Caki2 (cell line): ENCODE measurements at places on chromosomes 7 and 10.

- DNase-seq = no peak
Measured at GRCh38 chr10:104711302-104711721, 70.2 kb downstream of the SORCS3 start.

GRCh38 chr10:130900441-130901160 is 410.9 kb downstream of the TCERG1L start:
- DNase-seq = no peak

- no peak for DNase-seq
Measured at GRCh38 chr7:28332046-28332445, 80.3 kb upstream of the CREB5 start.

DNA sequence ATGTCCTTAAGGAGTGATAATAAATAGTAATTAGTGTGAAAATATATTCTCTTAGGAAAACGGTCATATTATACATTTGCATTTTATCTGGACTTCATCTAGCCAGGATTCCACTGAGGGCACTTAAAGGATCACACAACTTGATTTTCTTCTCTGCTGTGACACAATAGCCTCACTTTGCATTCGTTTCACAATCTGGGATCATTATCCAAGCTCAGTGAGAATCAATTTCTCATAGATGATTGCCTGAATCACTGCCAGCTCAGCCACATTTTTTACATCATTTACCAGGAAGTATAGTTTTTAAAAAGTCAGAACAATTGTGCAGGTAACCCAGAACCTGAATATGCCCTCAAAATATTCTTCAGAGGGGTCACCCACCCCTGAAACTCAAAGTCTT is 68.9 kb downstream of the PTPRZ1 start:
- DNase-seq = no peak

DNA sequence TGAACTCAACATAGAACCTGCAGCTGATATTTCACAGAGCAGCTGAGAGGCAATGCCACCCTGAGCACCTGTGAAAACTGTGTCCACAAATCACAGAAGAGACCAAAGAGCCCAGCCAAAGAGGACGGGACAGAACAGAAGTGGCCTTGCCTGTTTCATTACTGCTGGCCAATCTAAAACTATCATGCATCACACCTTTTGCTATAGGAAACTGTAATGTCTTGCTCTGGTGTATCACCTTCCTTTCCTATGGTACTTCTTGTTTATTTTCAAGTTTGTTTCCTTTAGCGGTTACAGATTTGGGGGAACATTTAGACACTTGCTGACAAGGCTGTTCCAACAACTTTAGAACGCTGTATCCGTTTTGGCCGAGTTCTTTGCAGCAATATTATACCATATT is 80.3 kb downstream of the PIP4K2A start:
- DNase-seq = no peak

GRCh38 chr10:59240582-59241183 is 64.2 kb downstream of the PHYHIPL start:
- peak; percentile 28 for DNase-seq

GRCh38 chr10:3399756-3400155 is 227.2 kb upstream of the PITRM1 start:
- no peak for DNase-seq

DNA sequence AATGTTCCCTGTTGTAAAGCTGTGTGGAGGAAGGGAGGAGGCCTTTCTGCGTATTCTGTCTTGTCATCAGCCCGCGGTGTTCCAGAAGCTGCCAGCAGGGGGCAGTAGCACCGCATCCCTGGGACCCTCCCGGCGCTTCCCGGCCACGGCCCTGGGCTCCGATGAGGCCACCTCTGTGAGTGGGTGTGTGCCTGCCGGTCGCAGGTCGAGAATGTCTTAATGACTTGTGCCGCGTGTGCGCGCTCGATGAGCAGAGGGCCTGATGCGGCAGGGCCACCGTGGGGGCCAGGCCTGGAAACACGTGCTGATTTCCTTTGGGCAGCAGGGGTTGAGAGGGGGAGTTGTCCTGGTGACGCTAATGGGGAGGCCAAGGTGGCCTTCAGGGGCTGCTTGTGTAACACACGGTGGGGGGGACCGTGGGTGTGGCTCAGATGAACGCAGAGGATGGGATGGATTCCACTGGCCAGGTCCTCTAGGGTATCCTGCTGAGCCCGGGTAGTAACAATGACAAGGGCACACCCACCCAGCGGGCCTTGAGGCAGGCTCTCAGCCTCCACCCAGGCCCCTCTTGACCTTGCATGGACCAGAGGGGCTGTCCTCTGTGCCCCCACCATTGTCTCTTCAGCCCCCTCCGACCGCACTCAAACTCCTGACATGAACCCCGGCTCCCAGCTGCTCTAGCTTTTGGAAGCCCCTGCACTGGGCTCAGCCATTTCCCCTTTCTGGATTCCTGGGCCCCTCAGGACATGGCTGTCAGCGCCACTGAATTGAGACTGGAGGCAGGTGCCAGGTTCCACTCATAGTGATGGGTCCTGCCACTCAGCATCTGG is 135.9 kb upstream of the PODXL start:
- peak; percentile 35 for DNase-seq

DNA sequence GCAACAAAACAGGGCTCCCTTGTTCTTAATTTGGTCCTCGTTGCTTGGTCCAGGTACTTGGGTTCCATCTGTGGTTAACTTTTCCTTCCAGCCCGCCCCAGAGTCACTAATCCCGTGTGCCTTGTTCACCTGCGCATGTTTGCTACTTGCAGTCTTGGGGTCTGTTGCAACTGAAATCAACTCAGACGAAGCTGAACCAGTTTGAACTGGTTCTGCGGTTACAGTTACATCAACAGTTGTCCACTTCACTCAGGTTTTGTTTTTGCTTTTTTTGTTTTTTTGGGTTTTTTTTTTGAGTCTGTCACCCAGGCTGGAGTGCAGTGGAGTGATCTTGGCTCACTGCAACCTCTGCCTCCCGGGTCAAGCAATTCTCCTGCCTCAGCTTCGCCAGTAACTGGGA is 34.7 kb downstream of the TRRAP start:
- DNase-seq = no peak

- no peak for DNase-seq
Measured at GRCh38 chr7:94115316-94115715, 111.2 kb upstream of the BET1 start.

DNA sequence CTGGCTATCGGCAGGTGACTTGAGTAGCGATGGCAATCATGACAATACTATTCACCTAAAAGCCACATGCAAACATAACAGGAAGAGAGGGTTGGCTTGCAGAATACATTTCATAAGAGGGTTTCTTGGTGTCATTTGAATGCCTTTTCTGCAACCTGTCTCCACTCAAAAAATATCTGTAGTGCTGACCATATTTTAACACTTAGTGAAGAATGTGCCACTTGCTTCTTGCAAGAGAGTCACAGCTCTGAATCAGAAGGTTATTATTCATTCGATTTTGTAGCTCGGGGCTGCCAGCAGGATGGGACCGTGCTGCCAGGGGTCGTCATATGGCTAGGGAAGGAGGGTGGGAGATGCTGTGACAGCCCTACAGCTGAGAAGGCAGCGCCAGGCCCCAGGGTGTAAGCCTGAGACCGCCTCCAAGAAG is 152.0 kb upstream of the PITRM1 start:
- no peak for DNase-seq

GRCh38 chr7:17489961-17490360 is 191.5 kb downstream of the AHR start:
- no peak for DNase-seq

DNA sequence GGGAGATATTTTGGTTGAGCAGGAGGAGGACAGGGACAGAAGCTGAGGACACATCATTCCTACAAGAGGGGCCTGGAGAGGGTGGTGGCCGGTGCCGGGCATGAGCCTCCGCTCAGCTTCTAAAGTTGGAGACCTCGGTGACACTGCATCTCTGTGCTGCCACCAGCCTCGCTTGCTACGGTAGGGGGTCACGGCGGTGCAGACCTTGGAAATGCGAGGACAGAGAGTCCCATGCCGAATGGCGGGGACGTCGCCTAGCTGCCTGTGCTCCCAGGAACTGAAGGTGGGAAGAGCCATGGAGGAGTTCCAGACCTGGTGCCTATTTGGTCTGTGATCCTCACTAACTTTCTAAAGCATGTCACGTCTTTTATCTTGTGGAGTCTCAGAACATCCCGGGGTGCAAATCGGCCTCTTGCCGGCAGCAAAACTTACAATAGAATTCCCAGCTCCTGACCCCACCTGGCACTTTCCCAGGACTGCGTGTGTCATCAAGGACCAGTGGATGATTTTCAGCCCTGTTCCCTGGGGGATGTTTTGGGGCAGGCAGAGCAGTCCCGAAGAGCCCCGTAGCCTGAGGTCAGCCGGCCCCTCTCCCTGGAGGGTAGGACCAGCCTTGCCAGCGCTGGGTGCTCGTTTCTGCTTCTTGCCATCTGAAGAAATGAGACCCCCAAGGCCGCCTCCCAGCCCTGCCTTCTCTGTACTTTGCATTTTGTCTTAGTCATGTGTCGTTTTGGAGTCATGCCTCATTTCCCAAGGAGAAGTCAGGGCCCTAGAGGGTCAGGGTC is 205.8 kb upstream of the SHH start:
- DNase-seq = no peak

DNA sequence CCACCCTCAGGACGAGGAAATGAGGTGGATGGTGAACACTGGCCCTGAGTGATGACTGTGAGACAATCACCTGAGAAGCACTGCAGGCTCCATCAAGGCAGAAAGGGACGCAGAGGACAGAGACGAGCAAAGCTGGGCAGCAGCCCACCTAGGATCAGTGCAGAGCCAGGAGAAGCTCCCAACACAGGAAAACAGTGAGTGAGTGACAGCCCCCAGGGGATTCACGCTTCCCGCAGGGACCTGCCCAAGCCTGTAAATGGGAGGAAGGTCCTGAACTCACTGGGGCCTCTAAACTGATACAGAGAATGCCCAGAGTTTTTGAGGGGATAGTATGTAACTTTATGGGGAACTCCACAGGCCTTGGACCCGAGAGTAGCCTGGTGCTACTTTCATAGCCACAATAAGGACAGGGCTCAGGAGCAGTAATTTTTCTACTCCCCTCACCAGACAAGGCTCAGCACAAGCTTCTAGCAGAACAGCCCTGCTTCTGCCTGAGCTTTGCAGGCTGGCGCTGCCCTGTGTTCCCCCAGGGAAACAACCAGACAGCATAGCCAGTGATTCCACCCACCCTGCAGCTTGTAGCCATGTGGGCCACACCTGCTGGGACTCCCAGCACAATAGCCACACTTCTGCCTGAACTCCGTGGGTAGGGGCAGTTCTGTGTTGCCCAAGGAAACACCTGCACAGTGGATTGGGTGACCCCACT is 708.4 kb downstream of the POM121L12 start:
- DNase-seq = no peak

DNA sequence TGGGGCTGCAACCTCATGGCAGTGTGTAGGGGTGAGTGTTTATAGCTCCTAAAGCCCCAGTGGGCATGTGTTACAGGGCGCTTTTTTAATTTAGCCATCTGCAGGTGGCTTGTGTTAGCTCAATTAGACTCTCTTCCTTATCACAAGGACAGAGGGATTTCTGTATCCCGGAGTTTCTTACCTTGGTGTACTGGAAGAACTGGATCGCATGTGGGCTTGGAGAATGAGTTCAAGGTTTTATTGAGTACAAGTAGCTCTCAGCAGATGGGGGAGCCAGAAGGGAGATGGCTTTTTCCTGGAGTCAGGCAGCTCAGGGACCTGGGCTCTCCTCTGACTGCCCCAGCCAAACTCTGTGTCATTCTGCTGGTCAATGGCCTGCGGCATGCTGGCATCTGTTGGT is 153.5 kb upstream of the C7orf33 start:
- DNase-seq = no peak

- peak; percentile 76 for DNase-seq
Measured at GRCh38 chr10:17616403-17617030, 657 bp downstream of the HACD1 start.

DNA sequence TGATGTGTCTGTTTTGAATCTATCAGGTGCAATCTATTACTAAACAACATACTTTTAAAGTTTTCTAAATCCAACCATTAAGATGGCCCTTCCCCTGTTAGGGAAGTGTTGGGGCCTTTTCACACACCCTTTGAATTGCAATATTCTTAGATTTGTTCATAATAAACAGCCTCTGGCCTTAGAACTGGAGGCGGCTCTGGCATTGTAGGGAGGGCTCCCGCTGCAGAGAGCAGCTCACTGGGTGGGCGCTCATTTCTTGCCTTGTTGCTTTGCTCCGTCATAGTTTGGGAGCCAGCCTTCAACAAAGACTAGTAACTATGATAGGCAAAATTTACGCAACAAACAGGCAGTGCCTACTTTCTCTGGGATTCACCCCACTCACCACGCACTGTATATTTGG is 4.2 kb upstream of the HOXA10 start:
- peak; percentile 26 for DNase-seq

- no peak for DNase-seq
Measured at GRCh38 chr7:12570168-12570533, 369 bp upstream of the SCIN start.

- no peak for DNase-seq
Measured at GRCh38 chr10:90985321-90985933, 64.5 kb upstream of the ANKRD1 start.

DNA sequence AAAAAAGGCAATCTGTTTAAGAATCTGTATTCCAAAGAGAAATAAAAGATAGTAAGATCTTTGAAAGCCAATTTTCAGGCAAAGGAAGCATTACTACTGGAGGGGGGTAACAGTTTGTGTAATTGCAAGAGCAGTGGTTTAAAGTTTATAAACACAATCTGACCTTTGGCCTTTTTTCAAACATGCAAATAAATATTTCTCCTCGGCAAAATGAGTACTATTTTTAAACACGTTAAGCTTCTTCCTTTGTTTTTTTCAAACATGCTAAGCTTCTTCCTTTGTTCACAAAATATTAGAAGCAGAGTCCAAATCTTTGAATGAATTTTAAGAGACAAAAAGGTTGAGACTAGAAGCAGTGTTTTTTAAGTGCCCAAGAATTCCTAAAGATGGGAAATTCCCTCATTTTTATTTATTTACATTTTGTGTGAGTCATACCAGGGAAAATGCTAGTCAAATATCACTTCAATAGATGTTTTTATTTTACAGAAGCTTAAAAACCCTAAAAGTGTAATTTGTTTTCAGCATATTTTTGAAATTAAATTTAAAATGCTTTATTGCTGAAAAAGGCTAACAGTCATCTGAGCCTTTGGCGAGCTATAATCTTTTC is 229.3 kb downstream of the GPR37 start:
- DNase-seq = peak; percentile 22

GRCh38 chr10:62627983-62628382 is 176.5 kb upstream of the ADO start:
- DNase-seq = peak; percentile 76

GRCh38 chr10:124645467-124646095 is 98.6 kb downstream of the FAM53B start:
- no peak for DNase-seq

GRCh38 chr10:26251925-26252324 is 35.4 kb downstream of the GAD2 start:
- no peak for DNase-seq
